ENCODE measurements at places on chromosomes 6 and 20. TPM values are rescaled to one million over a fixed set of nuclear protein-coding genes. Genes with fewer than 3 reads are reported as not detected.

The RRAGD gene
- total RNA-seq = 4.0 TPM

The TFAP2B gene
- not detected for total RNA-seq

The NT5E gene
- 29.0 TPM for total RNA-seq

The ADGB gene
- 0.70 TPM for total RNA-seq

The FAM184A gene
- total RNA-seq = 0.87 TPM

The SYCP2 gene
- total RNA-seq = 1.3 TPM

The TRIM15 gene
- 37.2 TPM for total RNA-seq

The TRIM38 gene
- total RNA-seq = 15.8 TPM

The RIPOR2 gene
- total RNA-seq = 2.9 TPM

The C20orf204 gene
- 1.0 TPM for total RNA-seq

The HRH3 gene
- not detected for total RNA-seq

The LY6G5C gene
- total RNA-seq = 4.2 TPM

DNA sequence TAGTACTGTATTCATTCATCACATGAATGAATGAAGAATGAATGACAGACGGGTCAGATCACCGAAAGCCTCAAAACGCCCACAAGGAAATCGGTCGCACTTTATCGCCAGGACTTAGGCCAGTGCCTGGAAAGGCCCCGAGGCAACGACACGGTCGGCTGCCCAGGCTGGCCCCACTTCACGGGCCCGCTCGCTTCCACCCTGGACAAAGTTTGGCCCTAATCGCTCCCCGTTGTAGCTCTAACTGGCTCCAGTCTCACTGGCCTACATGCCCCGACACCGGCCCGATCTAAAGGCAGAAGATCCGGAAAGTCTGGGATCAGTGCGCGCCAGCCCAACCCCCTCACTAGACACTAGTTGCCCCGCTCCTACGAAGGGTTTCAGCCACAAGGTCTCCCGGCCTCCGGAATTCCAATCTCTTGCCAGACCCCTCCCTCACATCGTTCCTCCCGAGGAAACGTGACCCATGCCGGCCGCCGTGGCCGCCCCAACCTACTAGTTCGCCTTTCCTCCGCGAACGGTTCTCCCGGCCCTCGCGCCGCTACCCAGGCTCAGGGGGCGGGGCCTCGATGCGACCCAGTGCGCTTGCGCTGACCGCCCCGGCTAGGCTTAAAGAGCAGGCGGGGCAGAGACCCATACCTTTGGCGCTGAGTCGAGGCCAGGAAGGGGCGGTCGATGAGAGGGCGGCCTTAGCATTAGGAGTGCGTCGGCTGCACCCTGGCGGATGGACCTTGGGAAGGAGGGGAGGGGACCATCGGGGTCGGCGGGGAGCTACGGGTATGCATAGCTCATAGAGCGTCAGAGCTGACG is at the start of the genes GSS and MYH7B:
Gene GSS (minus strand): TSS at position 576 of the 810 bp plus-strand sequence. CDS start 3,954 bp downstream, outside the sequence.
Gene MYH7B (plus strand): TSS at position 638 of the 810 bp plus-strand sequence. CDS start 22,138 bp downstream, outside the sequence.
- peak; percentile 97 for DNase-seq

- DNase-seq = no peak
These were observed 50.0 kb downstream of the BCAS1 start for GRCh38 chr20:54020348-54020747.

DNA sequence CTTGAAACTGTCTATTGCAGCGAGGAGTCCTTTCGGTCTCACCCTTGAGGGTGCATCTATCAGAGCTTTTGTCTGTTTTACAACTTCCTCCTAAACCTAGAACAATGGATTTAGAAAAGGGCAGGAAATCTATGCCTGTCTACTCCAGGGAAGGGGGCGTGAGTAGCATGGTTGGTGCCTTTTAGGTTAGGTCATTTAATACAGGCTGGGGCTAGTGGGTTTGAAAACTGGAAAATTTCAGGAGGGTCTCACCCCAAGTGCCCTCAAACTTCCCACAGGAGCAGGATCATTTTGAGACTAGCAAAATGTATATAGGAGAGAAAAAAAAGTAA is 33.5 kb upstream of the BMP6 start:
- no peak for DNase-seq

DNA sequence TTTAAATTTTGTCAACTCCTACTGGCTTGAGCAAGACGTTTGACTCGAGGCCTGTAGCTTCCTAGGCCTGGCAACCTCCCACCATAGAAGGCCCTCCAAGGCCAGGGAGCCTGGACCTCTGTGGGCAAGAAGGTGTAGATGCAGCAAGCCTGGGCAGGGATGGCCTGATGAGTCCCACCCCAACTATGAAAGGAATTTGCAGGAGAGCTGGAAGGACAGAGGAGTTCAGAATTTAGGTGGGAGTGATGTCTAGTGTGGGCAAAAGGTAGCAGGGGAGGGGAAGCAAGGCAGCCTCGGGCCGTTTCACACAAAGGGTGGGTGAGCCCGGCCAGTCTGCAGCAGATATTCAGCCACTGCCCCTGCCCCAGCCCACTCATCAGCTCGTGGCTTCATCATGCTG is 245.2 kb downstream of the CDH26 start:
- no peak for DNase-seq

DNA sequence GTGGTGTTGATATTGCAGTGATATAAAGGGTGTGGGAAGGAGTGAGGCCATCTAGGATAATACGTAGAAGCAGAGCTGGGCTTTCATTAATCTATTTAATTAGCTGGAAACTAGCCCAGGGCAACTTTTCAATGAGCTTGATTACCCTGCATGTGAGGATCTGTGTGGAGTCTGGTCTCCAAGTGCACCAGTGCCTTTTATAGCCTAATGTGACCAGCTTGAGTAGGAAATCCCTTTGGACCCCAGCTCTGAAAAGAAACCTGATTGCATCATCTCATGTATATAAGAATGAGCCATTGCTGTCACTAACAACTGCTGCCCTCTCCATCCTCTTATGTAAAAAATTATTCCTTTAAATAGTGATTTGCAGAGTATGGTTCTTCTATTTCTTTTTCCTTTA is 72.6 kb downstream of the CD109 start:
- no peak for DNase-seq

DNA sequence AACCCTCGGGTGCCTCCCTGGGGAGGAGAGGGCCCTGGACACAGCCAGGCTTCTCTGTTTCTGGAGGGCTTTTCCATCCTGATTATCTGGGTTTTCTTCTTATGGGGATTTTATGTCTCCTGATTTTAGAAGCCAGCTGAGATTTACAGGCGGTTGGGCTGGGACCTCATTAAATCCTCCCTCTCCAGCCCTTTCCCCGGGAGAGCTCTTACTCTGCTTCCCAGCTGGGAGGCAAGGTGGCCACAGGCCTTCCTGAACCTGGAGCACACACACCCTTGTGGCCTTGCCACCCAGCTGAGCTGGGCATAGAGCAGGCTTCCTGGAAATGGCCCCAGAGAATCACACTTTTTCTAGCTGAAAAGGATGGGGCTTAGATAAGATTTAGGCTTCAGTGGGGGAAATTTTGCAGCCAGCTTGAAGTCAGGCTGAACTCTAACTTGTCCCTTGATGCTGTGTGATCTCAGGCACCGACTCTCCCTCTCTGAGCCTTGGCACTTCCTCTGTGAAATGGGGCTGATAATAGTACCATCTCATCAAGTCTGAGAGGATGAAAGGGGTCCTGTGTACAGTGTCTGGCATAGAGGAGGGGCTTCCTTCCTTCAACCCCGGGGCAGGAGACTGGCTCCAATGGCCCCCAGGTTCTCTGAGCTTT is 16.6 kb downstream of the VSTM2L start:
- no peak for DNase-seq

DNA sequence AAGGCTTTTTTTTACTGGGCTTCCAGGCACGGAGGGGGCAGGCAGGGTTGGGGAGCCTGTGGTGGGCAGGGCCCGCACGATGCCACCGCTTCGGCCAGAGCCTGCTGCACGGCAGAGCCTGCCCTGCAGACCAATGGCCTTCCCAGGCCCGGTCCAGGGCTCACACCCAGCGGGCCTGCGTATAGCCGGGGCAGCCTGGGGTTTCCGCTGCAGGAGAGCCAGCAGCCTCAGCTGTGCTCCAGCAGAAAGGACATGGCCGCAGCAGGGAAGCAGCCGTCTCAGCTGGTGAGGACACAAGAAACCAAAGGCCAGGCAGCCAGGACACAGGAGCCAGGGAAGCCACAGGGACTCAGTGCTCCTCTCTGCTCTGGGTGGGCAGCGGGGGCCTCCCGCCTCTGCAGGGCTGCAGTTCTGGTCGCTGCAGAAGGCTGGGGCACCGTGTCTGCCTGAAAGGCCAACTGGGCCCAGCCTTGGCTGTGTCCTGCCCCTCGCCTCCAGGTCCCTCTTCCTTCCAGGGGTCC is 90.6 kb downstream of the TTLL2 start:
- no peak for DNase-seq

DNA sequence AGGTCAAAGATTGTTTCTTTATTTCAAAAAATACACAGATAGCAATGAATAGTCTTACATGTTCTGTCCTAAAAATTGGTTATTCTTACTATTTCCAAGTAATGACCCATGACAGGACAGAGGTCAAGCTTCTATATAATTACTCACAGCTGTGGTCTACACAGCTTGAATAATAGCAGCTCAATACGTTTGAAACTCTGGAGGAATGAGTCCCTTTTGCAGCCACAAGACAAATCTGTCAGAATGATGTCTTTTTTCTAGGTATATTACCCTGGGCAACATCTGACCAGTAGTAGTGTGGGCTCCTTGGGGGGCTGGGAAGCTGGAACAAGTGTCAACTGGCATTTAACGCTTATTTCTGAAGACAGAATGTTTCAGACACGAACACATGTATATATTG is 84.9 kb upstream of the HTR1B start:
- no peak for DNase-seq

DNA sequence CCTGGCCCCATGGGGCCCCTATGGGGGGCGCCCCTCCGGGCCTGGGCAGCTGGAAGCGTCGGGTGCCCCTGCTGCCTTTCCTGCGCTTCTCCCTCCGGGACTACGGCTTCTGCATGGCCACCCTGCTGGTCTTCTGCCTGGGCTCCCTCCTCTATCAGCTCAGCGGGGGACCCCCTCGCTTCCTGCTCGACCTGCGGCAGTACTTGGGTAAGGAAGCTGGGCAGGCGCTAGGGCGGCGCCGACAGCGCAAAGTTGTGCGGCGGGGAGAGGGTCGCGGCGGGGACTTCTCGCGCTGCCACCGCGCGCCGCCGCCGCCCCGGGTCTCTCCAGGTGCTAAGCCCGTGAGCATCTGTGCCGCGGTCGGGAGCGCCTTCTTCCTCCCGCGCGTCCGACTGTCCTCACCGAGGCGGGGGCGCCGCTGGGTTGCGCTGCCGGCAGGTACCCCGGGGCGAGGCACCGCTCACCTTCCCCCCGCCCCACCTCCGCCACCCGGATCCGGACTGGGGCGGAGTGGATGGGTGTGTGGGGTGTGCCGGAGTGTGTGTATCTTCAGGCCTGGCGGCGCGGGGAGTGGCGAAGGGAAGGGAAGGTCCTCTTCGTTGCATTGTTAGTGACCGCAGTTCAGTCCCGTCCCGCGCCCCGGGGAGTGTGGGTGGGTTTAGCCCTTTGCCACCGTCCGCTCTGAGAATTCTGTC is 788 bp downstream of the UST start:
- DNase-seq = peak; percentile 68

GRCh38 chr6:127956956-127957355 is 56.1 kb upstream of the THEMIS start:
- no peak for DNase-seq

DNA sequence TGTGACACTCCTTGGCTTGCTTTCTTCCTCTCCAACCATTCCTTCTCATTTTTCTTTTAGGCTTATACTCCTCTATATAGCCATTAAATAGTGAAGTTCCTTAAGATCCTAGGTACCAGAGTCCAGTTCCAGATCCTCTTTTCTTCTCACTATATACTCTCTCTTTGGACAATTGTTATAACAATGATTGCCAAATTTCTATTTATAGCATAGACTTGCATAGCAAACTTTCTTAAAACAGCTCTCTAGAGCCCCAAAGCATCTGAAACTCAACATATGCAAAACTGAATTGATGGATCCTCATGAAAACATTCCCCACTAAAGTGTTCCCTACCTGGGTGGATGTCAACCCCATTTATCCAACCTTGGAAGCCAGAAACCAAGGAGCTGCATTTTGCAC is 13.4 kb downstream of the PHIP start:
- no peak for DNase-seq

DNA sequence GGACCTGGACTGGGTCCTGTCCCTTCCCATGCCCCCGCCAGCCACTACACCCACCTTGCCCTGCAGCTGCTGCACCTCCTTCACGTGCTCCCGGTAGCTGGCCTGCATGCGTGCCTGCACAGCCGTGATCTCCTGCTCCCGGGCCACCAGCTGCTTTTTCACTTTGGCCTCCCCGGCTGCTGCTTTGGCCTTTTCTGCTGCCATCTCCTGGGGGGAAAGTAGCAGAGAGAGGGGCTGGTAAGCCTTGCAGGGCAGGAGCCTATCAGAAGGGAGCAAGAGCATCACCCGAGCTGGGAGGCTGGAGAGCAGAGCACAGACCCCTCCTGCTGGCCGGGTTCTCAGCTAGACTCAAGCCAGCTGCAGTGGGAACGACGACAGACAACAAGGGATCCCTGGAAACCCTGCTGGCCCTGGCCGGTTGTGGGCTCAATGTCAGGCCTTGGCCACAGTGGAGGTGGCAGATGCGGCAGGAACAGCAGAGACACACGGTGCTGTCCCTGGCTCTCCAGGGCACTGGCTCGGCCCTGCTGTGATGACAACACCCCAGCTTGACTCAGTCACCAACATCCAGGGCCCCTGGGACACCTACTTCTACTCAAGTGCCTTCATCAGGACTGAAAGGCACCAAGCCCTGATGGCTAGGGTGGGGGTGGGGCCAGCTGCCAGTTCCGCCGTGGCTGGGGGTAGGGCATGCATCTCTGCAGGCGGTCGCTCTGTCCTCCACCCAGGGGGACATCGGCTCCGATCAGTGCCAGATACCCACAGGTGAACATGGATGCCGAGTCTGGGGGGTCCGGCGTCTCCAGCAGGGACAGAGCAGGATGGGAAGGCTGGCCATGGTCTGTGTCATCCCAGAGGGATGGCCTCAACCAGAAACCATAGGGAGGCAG is 45.3 kb downstream of the RRBP1 start:
- DNase-seq = no peak

GRCh38 chr6:148967541-148967956 is 220.7 kb downstream of the UST start:
- DNase-seq = no peak

- DNase-seq = no peak
These were observed 52.6 kb upstream of the SLC22A1 start for GRCh38 chr6:160069050-160069454.

DNA sequence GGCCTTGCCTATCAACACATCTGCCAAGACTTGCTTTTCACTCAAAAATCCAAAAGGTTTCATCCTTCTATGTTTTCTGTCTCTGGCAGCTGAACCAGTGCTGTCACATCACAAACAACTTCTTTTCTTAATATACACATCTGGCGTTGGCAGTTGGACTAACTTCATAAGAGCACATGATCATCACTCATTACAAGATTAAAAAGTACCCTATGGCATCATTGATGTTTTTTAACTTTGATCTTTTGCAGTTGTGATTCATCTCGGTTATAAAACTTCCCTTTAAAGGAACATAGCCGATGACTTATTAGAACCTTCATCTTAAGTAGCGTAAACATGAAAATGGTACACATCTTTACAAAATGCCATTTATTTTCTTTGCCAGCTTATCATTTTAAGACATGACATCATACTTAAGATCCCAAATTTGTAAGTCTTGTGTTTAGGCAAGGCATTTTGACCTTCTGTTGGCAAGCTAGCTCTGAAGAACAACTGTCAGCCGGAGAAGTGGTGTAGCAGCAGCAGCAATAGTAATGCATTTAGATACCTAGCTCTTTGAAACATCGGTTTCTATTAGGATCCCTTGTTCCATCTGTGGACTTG is 64.2 kb upstream of the SUPT3H start:
- no peak for DNase-seq

- DNase-seq = no peak
These were observed 34.0 kb downstream of the LY86 start for GRCh38 chr6:6622501-6622900.

GRCh38 chr20:16708602-16709001 is 21.2 kb upstream of the SNRPB2 start:
- DNase-seq = no peak

Measured in mucosa of descending colon (tissue), 3 donors.